ENCODE measurements at places on chromosomes 7 and 10.

DNA sequence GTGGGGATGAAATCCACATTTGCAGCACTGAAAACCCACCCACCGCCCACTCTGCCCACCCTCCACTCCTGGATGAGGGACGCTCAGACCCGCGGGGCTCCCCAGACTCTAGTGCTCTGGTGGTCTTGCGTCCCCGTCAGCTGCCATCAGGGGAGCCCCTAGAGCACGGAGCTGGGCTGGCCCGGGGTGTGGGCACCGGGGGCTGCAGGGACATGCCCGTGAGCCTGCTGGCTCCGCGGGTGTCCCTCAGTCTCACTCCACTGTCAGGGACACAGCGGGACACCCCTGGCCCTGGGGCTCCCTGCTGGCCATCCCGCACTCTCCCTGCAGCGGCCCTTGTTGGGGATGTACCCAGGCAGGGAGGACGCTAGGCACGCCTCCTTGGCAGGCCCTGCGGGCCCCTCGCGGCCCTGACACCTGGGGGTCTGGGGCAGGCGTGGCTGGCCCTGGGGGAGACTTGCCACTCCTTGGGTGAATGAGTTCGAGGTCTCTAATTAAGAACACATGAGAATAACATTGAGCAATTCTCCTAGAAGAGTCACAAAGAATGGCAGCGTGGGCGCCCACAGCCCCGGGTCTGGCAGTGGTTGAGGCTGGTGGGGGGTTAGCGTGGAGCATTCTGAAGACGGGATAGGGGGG lies 64.2 kb downstream of the CFAP46 start:
- DNase-seq = peak; percentile 42

- DNase-seq = no peak
Observed at GRCh38 chr7:122137251-122138077, 6.6 kb downstream of the AASS start.

GRCh38 chr7:5508698-5509097 lies 85.1 kb upstream of the TNRC18 start:
- DNase-seq = no peak

DNA sequence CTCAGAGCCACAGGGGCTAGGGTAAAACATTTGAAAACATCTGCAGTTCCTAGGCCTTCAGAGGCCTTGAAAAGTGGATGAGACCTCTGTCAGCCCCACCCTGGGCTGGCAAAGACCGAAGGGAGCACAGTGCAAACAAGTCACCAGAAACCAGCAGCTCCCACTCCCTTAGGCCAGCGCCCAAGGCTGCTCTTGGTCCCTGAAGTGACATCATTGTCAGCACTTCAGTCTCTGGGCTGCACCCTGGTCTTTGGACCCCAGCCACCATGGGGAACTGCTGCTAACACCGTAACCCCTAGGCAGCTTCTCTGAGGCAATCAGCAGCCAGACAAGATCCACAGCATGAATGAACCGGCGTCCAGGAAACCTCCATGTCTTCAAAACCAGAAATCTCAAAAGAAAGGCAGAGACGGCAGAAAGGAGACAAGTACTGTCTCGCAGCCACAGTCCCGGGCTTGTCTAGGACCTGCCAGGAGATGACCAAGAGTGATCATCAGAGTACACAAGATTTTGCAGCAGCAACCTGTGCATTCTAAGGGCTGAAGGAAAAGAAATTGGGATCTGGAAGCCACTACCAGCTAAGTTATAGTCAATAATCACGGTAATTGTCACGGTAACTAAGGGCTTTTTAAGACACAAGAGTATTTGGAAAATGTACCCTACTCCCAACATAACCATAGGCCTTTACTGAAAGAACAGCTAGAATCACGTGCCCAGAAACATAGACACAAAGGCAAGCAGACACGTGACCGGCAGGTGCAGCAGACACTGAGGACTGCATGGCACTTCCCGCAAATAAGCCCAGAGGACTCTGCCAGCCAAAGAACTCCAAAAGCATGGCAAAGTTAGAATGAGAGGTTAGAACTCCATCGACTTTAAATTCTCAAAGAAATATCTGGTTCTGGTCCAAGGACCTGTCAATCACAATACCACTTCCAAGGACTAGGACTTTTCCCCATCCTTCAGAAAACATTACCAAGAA lies 23.3 kb downstream of the CPXM2 start:
- no peak for DNase-seq

All from ecto neural progenitor cell (in vitro differentiated cells).